ENCODE measurements at places on chromosomes 1 and 21. TPM values are rescaled to one million over a fixed set of nuclear protein-coding genes. Genes with fewer than 3 reads are reported as not detected.

Gene PADI4
- total RNA-seq: not detected

Gene ASCL5
- total RNA-seq: not detected

Gene RAB42
- total RNA-seq: not detected

Gene PPFIA4
- 0.49 TPM for total RNA-seq

Gene WASF2
- 154 TPM for total RNA-seq

Gene ITLN2
- not detected for total RNA-seq

Gene STYXL2
- not detected for total RNA-seq

Gene ERG
- total RNA-seq: not detected

Gene RGS16
- 11.9 TPM for total RNA-seq

Gene ITGB2
- 24.8 TPM for total RNA-seq

Gene E2F2
- 0.89 TPM for total RNA-seq

Gene MAN1C1
- total RNA-seq: not detected

Gene SCNM1
- 93.0 TPM for total RNA-seq

Gene PERM1
- total RNA-seq: not detected

Gene DNM3
- total RNA-seq: 0.68 TPM

Gene CCDC27
- total RNA-seq: not detected

Gene NMNAT2
- 4.7 TPM for total RNA-seq

Gene KIF26B
- 1.6 TPM for total RNA-seq

Gene AQP10
- total RNA-seq: not detected

Gene SMIM12
- 40.2 TPM for total RNA-seq

Gene SDHB
- 166 TPM for total RNA-seq

Gene SLC19A1
- total RNA-seq: 16.0 TPM

Gene CNST
- 48.3 TPM for total RNA-seq

Gene AADACL3
- not detected for total RNA-seq

Gene GAS5
- total RNA-seq: 3,184 TPM

Gene GBP4
- total RNA-seq: 0.05 TPM

Gene SDC3
- total RNA-seq: 21.7 TPM

Gene UBE2J2
- total RNA-seq: 70.5 TPM

Gene KRTAP11-1
- not detected for total RNA-seq

Gene PRAMEF9
- total RNA-seq: not detected

Gene ITPKB
- total RNA-seq: 9.5 TPM

Gene SH2D5
- 14.0 TPM for total RNA-seq

Gene VANGL2
- total RNA-seq: 0.26 TPM

All from MCF 10A (cell line).